Motor neuron (in vitro differentiated cells): ENCODE measurements at places on chromosomes 11 and 22.

- peak; percentile 6 for ATAC-seq
Observed at GRCh38 chr11:64778223-64778472, 194 bp downstream of the SF1 start.

DNA sequence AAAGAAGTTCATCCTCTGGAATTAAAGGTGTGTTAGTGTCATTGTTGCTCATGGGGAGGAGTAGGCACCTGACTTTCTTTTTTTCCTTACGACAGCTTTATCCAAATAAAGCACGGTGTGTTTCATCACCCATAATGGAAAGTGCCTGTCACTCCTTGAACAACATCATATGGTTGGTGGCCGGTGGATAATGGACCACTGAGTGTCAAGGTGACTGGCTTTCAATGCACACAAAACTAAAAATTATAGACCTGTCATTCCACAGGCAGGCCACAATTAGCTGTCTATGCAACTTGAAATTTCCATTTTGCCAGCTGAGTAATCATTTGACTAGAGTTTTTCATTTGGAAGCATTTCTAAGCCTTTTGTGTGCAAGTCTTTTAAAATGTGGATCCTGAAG lies 45.0 kb upstream of the MPPED2 start:
- peak; percentile 21 for ATAC-seq

GRCh38 chr11:34053161-34053686 lies 1.7 kb downstream of the CAPRIN1 start:
- no peak for ATAC-seq

DNA sequence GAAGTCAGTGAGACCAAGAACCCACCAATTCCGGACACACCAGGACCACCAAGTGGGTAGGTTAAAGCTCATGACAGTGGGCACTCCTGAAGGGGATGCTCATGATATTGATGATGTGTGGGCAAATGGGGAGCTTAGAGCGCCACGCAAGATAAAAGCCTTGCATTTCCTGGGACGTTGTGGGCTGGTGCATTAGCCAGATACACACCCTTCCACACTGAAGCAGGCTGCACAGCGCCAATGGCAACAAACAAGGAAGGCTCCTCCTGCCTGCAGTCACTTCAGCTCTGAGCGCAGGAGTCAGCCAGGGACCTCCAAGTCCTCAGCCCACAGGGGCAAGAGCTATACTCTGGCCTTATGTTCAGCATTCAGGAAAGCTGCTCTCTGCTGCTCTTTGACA lies 20.6 kb downstream of the TMEM218 start:
- ATAC-seq = no peak

DNA sequence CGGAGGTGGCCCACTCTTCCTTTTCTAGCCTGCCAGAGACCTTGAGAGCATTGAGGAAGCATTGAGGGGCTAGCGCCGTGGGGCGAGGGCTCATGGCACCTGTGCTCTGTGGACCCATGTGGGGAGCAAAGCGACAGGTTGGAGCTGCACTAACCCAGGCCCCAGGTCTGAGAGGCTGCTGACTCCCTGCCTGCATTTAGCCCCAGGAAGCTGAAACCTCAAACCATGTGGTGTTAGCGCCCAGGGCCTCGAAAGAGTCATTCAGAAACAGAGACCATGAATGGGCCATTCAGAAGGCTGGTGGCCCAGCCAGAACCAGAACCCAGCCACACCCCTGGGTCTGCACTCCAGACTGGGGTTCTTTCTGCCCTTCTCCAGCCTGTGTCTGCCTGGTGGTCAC lies 88.6 kb downstream of the BCR start:
- no peak for ATAC-seq
